ENCODE measurements at places on chromosomes 11 and 22.

DNA sequence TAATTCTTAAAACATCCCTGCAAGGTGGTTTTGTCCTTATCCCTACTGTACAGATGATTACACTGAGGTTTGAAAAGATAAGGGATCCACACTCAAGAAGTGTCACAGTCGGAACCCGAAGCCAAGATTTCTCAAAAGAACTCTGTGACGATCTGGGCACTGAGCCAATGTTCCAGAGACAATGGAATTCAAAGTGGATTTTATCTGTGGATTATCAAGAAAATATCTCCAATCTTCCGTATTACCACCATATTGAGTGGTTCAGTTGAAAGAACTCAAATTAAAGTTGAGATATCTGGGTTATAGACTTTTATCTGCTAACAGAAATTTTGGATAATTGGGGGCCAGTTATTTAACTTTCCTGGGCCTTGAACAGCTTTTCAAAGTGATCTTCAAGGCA lies 100.0 kb upstream of the GRAMD1B start:
- no peak for DNase-seq

GRCh38 chr11:20631519-20632168 lies 32.2 kb downstream of the SLC6A5 start:
- DNase-seq = no peak

GRCh38 chr11:98701541-98701940 lies 319.2 kb upstream of the CNTN5 start:
- DNase-seq = no peak

- no peak for DNase-seq
Observed at GRCh38 chr11:75893251-75893650, 78.2 kb downstream of the UVRAG start.

DNA sequence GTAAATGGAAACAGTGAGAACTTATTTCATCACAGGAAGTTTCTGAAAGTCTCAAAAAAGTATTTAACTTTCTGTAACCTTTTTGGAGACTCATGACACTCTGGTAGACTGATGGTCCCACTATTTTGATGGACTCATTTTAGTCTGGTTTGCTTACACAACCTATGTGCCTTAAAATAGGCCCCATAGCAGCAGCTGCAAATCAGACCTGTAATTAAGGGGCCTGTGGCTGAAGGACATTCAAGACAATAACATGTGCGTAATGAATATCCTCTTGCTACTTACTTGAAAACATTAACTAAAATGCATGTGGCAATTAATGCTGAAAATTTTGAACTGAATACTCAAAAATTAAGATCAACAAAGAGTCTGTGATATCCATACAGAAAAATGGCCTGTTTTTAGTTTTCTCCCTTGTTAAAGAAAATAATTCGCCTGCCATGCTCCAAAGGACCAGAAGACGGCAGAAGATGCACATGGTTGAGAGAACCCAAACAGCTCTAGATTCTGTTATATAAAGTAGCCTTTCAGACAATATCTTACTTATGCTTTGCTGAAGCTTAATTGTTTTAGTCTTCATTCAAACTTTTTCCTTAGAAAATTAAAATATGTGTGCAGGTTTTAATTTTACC lies 568.5 kb downstream of the KCNA4 start:
- no peak for DNase-seq

Data from KG1 (cell line).